ENCODE measurements at places on chromosomes 13 and 19.

- DNase-seq = no peak
Measured at GRCh38 chr19:10987571-10988297, 26.9 kb downstream of the SMARCA4 start.

DNA sequence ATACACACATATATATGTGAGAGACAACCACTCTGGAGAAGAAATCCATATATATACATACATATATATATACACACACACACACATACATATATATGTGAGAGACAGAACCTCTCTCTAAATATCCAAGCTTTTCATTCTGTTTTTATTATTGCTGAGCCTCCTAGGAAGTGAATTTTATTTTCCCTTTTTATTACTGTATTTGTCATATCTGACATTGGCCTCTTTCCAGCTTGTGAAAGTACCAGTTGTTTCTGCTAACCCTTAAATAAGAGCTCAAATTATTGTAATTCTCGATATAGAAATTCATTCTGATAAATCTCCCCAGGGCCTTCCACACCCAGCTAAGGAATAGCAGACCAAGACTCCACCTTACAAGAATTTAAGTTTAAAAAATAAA is 81.0 kb downstream of the NUFIP1 start:
- DNase-seq = no peak

GRCh38 chr13:48636550-48636949 is 17.2 kb upstream of the CYSLTR2 start:
- no peak for DNase-seq

- peak; percentile 83 for DNase-seq
Measured at GRCh38 chr19:41570639-41571112, 5.3 kb upstream of the CEACAM21 start.

DNA sequence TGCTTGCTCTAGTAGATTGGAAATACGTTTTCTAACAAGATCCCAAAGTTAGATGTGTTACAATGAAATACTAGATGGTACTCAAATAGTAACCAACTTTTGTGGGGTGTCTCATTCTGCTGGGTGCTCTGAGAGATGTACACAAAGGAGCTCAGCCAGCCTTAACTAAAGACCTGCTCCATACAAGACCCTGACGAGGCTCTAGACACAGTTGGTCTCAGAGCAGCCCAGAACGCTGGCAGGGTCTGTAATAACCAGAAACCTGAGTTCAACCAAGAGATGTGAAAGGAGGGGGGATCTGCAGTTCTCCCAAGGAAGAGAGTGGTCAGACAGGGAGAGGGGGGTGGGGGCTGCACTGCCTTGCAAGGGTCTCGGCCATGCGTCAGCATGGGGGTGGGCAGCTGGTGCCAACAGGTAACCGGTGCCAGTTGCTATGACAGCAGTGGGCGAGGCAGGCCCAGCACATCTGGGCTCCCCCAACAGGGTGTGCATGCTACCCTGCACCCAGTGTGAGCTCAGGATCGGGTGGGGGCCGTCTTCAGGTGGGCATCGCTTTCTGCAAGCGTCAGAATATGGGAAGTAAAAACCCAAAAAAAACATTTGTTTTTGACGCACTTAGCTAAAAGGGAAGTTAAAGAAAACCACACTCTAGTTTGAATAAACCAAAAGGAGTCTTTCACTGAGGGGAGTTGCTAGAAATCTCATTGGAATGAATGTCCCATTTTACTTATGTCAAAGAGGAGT is 68.0 kb upstream of the GPR183 start:
- DNase-seq = no peak

- peak; percentile 56 for DNase-seq
Measured at GRCh38 chr19:2055931-2056836, 5.1 kb upstream of the MKNK2 start.

DNA sequence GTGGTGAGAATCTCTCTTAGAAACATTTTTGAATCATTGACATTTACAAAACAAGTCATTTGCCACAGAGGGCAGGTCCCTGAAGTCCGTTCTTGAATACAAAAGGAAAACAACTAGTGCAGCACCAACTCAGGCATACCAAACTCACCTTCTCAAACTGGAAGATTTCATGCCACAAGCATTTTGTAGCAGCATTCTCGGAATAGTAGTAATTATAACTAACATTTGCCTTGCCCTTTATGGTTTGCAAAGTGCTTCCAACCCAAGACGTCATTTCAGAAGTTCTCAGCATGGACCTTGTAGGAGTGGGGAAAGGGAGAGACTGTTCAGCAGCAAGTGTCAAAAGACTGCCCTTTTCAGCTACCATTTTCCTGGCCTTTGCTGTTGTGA is 344.6 kb downstream of the RFC3 start:
- DNase-seq = no peak

GRCh38 chr13:112345826-112346172 is 30.4 kb upstream of the SPACA7 start:
- DNase-seq = no peak

GRCh38 chr19:20912973-20913372 is 10.1 kb upstream of the ZNF85 start:
- DNase-seq = no peak

Data from heart right ventricle (tissue), 16 donors.